Stimulated activated CD4-positive, alpha-beta T cell treated with anti-CD3 and anti-CD28 coated beads, Interleukin-2, amount 100 ng/mL, for 24 hours (primary cell): ENCODE measurements at places on chromosomes 1 and 21.

DNA sequence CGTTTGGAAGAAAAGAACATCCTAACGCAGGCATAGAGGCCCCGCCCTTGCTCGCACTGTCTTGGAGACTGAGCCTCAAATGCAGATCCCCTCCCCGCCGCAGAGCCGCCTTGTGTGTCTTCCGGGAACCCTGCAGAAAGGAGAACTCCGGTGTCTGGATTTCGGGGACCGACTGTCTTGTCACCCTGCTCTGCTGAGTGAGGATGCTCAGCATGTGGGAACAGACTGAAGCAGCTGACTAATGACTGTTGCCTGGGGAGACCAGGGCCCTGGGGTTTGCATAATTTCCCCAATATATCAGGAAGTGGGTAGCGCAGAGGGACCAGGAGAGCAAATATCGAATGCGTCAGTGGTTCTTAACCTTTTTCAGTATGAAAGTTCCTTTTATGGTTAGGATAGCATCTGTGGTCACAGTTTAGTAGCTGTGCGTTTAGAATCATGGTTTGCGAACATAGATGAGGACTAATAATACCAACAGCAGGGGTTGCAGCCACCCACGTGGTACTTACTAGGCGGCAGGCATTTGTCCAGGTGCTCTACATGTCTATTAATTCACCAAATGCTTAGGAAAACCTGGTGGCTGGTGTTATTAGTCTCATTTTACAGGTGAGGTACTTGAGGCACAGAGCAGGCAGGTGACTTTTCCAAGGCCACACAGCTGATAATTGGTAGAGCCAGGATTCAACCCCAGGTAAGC lies 14.3 kb downstream of the GPR137B start:
- peak; percentile 30 for DNase-seq

- peak; percentile 32 for DNase-seq
Observed at GRCh38 chr1:6419804-6420453, at the start of gene HES2. TSS of gene HES2 (minus strand) at chr1:6419919. CDS start at chr1:6419820, 99 bp downstream.

GRCh38 chr21:33308586-33309490 lies 15.9 kb upstream of the IFNAR1 start:
- DNase-seq = no peak

DNA sequence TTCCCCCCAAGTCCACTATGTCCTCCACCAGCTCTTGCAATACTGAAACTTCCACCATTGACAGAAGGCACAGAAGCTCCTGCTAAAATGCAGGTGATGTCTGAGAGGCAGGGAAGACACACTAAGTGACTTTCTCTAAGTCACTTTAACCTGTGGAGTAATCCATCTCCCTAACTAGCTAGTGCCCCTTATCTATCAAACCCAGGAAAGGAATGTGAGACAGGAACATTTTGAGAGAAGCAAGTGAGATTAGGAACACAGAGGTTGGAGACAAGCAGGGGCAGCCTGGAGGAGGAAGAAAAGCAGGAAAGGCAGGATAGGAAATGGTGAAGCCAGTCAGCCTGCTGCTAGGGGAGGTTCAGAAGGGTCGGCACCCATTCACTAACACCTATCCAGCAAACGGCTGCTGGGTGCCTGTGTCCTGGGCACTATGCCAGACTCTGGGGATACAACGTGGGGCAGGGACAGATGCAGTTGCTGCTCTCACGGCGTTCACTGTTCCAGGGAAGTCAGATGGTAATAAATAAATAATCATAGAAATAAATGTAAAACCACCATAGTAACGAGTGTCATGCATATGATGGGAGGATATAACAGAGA lies 7.0 kb downstream of the GPA33 start:
- no peak for DNase-seq

GRCh38 chr1:79847700-79848099 lies 841.2 kb upstream of the ADGRL4 start:
- no peak for DNase-seq

DNA sequence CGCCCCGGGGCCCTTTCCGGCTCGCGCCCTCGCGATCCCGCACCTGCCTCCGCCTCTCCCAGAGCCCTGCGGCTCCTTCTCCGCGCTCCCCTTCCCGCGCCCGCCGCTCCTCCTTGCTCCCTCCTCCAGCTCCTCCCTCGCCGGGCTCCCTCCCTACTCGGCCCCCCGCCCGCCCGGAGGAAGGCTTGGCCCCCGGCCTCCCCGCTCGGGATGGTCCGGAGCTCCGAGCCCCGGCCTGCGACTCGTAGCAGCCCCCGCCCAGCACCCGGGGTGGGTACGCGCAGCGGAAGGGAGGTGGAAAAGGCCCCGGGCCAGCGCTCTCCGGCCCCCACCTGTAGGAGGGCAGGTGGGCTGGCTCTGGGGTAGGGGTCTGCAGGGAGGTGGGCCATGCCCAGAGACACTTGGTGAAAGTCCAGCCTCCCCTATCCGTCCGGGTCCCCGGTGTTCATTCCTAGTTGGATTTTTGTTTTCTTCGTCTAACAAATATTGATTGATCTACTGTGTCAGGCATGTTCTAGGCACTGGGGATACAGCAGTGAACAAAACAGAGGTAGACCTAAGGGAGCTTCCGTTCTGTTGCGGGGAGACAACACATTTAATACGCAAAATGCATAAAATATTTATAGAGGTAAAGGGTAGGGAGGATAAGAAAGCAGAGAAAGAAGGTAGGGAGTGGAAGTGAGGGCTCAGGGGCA lies at the start of gene HTR1D:
TSS of gene HTR1D (minus strand) at position 82 of the 695 bp plus-strand sequence. CDS start 23,283 bp downstream, outside the sequence.
- no peak for DNase-seq

DNA sequence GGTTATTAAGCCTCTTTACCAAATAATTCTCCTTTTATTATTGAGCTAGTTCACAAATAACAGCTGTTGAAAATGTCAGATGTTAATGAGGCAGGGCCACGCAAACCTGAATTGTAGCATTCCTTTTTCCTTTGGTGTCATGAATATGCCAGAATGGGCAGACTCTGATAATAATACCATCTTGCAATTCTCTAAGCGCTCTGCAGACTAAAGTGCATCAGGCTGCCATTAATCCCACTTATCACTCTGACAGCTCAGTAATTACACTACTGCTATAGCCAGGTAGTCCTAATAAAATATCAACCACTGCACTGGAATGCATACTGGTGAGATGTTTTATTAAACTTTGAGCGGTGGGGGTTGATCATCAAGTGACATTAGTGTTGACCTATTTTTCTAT lies 177.7 kb downstream of the DPYD start:
- DNase-seq = no peak

DNA sequence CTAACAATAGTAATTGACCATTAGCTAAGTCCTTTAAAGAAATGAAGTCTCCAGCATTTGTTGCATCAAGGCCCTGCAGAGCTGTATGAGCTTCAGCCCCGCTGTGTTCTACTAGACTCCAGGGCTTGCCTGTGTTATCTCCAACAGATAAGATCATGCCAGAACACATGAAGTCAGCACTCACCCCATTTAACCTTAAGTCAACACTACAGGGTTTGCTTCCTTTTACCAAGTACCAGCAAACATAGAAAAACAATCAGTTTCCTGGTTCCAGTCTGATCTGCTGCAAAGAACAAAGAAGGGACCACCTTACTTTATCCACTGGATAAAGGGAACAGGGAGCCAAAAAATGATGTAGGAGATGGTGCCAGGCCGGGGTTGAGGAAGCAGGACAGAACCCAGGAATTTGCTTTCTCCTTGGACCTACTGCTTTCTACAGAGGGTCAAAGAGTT lies 41.3 kb upstream of the ENAH start:
- DNase-seq = no peak

DNA sequence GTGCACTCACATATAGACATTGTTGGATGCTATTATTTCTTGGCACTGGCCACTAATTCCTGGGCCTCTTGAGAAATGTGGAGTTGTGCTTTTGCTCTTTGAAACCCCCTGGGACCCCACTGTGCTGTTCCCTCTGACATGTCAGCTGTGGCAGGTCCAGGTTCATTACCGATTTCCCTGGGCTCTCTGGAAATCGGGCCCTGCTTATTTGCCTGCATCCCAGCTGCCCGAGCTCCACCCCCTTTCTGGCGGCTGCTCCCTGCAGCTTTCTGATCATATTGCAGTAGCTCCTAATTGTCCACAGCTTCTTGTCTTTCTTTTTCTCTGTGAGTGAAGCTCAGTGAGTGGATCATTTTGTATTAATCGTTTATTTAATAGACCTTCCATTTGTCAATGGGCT lies 183.7 kb upstream of the FAM78B start:
- no peak for DNase-seq

- DNase-seq = no peak
Observed at GRCh38 chr1:152392909-152393308, 21.2 kb downstream of the CRNN start.

DNA sequence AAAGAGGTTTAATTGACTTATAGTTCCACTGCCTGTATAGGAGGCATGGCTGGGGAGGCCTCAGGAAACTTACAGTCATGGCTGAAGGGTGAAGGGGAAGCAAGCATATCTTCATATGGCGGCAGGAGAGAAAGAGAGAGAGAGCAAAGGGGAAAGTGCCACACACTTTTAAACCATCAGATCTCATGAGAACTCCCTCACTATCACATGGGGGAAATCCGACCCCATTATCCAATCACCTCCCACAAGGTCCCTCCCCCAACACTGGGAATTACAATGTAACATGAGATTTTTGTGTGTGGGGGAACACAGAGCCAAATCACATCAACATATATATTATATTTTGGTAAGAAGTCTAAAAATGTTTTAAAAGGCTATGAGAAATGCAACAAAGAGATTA lies 27.2 kb downstream of the FABP3 start:
- no peak for DNase-seq

DNA sequence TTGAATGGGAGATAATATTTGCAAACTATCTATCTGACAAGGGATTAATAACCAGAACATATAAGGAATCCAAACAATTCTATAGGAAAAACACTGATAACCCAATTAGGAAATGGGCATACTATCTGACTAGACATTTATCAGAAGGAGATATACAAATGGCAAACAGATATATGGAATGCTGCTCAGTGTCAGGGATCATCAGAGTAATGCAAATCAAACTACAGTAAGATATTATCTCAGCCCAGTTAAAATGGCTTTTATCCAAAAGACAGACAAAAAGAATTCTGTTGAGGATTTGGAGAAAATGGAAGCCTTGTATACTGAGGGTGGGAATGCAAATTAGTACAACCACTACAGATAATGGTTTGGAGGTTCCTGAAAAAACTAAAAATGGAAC lies 758.0 kb upstream of the B3GALT2 start:
- DNase-seq = no peak

- no peak for DNase-seq
Observed at GRCh38 chr1:75969550-75969949, 37.3 kb upstream of the ASB17 start.

DNA sequence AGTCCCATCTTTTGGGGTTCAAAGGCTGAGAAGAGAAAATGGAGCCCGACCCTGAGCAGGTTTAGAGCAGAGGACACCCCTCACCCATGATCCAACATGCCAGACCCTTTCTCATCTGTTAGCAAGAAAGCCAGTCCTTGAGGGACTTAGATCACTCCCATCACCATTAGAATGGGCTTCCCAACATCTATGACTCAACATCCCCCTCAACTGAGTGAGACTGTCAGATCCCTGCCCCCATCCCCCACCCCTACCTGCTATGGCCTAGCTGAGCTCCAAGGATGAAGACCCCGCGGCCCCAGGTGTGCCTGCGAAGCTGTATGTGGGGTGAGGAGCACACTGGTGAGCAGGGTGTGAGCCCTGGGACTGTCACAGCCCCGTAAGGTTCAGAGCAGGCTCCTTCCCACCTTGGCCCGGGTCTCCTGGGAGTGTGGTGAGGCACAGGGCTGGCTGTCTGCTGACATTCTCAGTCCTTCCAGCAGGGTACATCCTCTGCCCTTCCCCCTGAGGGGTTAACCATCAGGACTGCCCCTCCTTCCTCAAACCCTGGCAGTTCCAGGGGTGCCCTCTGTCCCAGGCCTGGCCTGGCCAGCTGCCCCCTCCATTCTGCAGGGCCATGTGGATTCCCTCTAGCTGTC lies 21.4 kb upstream of the BLACAT1 start:
- no peak for DNase-seq

- no peak for DNase-seq
Observed at GRCh38 chr21:15422783-15423182, 307.0 kb upstream of the USP25 start.

DNA sequence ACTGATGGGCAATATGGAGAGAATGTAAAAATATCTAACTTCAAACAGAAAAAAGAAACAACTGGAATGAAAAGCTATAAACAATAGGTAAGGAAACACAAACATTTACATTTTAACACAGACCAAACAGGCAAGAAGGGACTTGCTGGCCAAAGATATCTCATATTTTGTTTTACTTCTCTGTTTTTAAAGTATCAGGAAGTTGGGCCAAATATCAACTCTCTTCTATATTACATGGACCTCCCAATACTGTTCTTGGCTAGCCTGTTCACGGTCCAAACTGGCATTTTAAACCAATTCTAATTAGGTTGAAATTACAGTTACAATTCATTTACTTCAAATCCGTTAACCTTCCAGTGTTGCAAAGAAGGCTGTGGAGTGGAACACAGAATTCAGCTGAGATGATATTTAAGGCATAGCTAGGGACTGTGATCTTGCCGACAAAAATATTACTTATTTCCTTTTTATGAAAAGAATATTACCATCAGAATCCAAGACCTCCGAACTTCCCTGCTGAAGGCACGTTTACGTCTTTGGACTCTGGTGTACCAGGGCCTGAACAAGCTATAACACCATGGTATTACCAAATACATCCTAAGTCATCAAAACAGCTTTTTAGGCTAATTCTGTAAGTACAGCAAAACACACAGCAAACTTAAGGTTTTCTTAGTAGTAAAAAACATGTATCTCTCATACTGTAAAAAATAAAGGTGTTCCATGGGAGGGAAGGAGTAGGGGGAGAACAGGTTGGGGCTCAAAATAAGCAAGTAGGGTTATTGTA lies 165.4 kb downstream of the RUNX1 start:
- no peak for DNase-seq

GRCh38 chr1:18422076-18422777 lies 58.5 kb upstream of the KLHDC7A start:
- no peak for DNase-seq
